CD4-positive, alpha-beta T cell (primary cell): ENCODE measurements at places on chromosomes 12 and 14.

- DNase-seq = no peak
- peaks cover 47% of the 10 kb centered on the region for H3K4me1 ChIP-seq
- no peaks in the 10 kb centered on the region for H3K27me3 ChIP-seq
- no peak overlapping the region for H3K4me3 ChIP-seq
These were observed 55.3 kb downstream of the ELK3 start for GRCh38 chr12:96249196-96250118.

DNA sequence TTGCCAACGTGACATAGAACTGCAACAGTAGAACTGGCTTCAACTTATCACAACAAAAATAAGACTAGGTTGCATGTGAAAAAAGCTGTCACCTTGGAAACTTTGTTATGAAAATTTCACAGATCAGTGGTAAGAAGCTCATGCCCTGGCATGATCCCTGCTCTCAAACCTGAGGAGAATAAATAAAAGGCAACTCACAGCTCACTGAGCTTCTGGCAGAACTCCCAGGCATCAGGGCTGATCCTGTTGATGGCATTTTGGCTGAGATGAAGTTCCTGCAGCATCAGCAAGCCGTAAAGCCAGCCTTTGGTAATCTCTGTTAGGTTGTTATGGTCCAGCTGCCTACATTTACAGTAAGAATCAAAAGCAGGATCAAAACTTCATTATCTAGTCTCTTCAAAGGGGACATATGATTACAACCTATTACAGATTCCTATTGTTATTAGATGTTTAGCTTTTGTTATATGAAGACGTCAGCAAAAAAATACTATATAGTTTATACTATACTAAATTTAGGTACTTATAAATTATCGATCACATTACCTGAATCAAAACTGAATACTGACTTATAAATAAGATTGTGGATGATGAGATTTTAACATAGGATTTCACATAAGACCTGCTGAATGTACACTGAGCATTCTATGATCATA is 32.0 kb downstream of the LRIG3 start:
- no peaks in the 10 kb centered on the region for H3K36me3 ChIP-seq
- no peaks in the 10 kb centered on the region for H3K4me1 ChIP-seq
- H3K4me3 ChIP-seq = no peak overlapping the region
- H3K27me3 ChIP-seq = no peaks in the 10 kb centered on the region
- no peak overlapping the region for H3K27ac ChIP-seq

- H3K27ac ChIP-seq = no peak overlapping the region
- DNase-seq = no peak
- H3K4me1 ChIP-seq = no peaks in the 10 kb centered on the region
- H3K4me3 ChIP-seq = no peak overlapping the region
These were observed 59.1 kb downstream of the ESR2 start for GRCh38 chr14:64234877-64235651.

GRCh38 chr12:70002097-70002911 is 177.3 kb downstream of the MYRFL start:
- no peaks in the 10 kb centered on the region for H3K27me3 ChIP-seq
- no peak overlapping the region for H3K27ac ChIP-seq
- no peaks in the 10 kb centered on the region for H3K4me1 ChIP-seq
- H3K36me3 ChIP-seq = no peaks in the 10 kb centered on the region
- H3K4me3 ChIP-seq = no peak overlapping the region

DNA sequence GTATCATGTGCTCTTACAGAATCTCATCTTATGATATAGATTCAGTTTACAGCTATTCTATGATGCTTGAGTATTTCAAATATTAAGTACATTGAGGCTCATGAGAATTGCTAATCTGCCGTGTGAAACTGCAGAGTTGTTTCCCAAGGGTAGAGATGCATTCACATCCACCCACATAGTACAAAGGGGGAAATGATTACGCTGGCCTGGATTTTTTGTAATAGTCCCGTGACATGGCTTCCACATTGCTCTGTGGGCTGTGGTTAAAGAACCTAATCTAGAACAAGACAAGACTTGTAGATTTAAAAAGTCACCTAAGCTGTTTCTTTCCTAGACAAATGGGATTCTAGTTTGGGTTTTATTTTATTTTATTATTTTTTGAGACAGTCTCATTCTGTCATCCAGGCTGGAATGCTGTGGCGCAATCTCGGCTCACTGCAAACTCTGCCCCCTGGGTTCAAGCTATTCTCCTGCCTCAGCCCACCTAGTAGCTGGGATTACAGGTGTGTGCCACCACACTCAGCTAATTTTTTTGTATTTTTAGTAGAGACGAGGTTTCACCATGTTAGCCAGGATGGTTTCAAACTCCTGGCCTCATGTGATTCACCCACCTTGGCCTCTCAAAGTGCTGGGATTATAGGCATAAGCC is 13.0 kb upstream of the RIOX1 start:
- H3K36me3 ChIP-seq = no peaks in the 10 kb centered on the region
- no peaks in the 10 kb centered on the region for H3K27me3 ChIP-seq
- no peaks in the 10 kb centered on the region for H3K4me1 ChIP-seq
- H3K4me3 ChIP-seq = no peak overlapping the region
- H3K27ac ChIP-seq = no peak overlapping the region

DNA sequence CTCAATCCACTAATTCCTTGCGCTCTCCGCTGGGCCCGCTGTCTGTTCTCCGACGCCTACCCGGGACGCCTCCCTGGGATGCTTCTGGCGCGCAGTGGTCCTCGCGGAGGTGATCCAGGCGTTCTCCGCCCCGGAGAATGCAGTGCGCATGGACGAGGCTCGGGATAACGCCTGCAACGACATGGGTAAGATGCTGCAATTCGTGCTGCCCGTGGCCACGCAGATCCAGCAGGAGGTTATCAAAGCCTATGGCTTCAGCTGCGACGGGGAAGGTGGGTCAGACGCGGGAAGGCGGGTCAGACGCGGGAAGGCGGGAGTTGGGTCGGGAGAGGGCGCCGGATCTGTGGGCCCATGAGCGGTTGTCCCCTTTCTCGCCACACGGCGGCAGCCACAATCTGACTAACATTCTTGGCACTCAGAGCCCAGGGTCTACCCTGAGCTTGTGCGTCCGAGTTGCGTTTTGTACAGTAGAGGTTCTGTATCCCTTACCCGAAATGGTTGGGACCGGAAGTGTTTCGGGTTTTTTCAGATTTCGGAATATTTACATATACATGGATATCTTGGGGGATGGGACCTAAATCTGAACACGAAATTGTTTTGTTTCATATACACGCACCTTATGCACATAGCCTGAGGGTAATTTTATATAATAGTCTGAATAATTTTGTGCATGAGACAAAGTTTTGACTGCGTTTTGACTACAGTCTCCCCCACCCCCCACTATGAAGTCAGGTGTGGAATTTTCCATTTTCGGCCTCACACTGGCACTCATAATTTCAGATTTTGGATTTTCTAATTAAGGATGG is 762 bp downstream of the C12orf57 start:
- peaks cover 74% of the 10 kb centered on the region for H3K4me1 ChIP-seq
- peak overlapping the region; percentile 65 for H3K4me3 ChIP-seq
- H3K27ac ChIP-seq = peak overlapping the region; percentile 96
- no peaks in the 10 kb centered on the region for H3K27me3 ChIP-seq
- peak; percentile 80 for DNase-seq

- no peak for DNase-seq
- H3K27me3 ChIP-seq = peaks cover 3% of the 10 kb centered on the region
- H3K27ac ChIP-seq = no peak overlapping the region
These were observed 15.7 kb downstream of the KCNA5 start for GRCh38 chr12:5059358-5059757.

GRCh38 chr12:67594888-67595287 is 53.7 kb upstream of the DYRK2 start:
- no peaks in the 10 kb centered on the region for H3K36me3 ChIP-seq
- H3K4me3 ChIP-seq = no peak overlapping the region
- no peak overlapping the region for H3K27ac ChIP-seq
- DNase-seq = no peak
- H3K27me3 ChIP-seq = no peaks in the 10 kb centered on the region

- no peaks in the 10 kb centered on the region for H3K36me3 ChIP-seq
- no peak overlapping the region for H3K4me3 ChIP-seq
- H3K4me1 ChIP-seq = no peaks in the 10 kb centered on the region
- no peaks in the 10 kb centered on the region for H3K27me3 ChIP-seq
- DNase-seq = no peak
These were observed 47.2 kb downstream of the ARMH4 start for GRCh38 chr14:58104808-58105207.

GRCh38 chr12:53674977-53675700 is 744 bp downstream of the ATP5MC2 start:
- peak overlapping the region; percentile 78 for H3K4me3 ChIP-seq
- H3K36me3 ChIP-seq = peaks cover 30% of the 10 kb centered on the region
- H3K4me1 ChIP-seq = peaks cover 31% of the 10 kb centered on the region
- H3K27me3 ChIP-seq = peaks cover 10% of the 10 kb centered on the region

- H3K27me3 ChIP-seq = no peaks in the 10 kb centered on the region
- H3K36me3 ChIP-seq = no peaks in the 10 kb centered on the region
- H3K27ac ChIP-seq = no peak overlapping the region
- no peak overlapping the region for H3K4me3 ChIP-seq
- no peak for DNase-seq
These were observed 139.8 kb upstream of the LGR5 start for GRCh38 chr12:71299541-71300376.

DNA sequence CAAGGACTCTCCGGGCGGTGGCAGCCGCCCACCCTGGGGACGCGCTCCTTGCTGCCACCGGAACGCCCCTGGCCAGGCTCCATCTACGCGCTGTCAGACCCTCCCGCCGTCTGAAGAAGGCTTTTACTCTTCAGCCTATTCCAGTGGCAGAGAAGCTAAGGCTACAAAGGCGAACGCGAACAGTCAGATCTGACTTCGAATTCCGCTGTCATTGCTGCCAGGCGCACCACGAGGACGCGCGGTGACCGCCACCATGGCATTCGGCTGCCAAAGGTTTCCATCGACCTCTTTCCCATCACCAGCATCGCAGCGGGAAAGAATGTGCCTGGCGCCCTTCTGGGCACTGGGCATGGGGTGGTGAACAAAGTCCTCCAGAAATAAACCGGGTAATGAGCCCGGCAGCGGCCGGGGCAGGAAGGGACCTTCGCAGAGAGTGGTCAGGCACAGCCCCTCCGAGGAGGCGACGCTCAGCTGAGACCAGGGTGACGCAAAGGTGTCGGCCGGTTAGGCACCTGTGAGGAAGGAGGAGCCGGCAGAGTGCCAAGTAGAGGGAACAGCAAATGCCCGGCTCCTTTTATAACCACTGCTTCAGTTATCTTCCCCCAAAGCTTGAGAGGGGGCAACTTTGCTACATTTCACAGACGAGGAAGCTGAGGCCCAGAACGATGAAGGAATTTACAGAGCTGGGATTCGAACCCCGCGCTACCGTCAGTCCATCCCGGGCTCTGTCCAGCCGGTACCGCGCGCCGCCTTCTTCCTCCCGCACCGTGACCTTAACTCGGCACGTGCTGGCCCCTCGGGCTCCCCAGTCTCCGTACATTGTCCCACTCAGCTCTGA is 1.9 kb upstream of the RFX4 start:
- H3K4me3 ChIP-seq = no peak overlapping the region
- DNase-seq = no peak
- no peak overlapping the region for H3K27ac ChIP-seq
- H3K36me3 ChIP-seq = no peaks in the 10 kb centered on the region
- peaks cover 60% of the 10 kb centered on the region for H3K27me3 ChIP-seq
- peaks cover 43% of the 10 kb centered on the region for H3K4me1 ChIP-seq

DNA sequence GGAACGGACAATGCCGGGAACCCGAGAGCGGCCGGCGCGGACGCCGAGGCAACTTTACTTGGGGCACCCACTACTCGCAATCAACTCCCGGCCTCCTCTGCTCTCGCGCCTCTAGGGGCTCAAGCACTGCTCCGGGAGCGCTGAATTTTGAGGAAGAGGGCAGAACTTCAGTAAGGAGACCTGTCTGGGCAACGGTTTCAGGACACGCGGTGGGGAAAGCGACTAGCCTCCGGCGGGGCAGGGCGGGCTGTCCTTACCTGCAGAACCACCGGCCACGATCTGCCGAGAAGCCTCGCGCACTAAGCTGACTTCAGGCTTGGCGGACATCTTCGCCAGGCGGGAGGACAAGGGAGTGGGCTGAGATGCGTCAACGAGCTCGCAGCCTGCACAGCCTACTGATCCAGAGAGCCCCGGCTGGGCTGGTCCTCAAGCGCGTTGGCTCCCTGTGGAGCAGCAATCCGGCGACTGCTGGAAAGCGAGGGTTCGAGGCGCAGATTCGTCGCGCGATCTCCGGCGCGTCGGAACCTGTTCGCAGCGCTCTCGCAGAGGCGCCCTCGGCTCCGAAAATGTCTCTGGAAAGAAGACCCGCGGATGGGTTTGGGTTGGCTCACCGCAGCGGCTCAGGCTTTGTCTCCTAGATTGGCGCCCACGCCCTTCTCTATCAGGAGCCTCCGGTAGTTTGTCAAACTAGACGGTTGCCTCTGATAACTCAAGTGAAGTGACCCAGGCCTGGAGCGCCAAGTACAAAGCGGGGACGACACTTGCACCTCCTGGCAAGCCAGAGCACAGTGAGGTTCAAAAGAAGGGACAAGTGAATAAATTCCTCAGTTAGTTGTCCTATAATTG is at the start of gene SLC25A21:
TSS of gene SLC25A21 (minus strand) at position 583 of the 846 bp plus-strand sequence.
- no peak within 1 kb of the TSS for H3K27ac ChIP-seq
- no peak within 1 kb of the TSS for H3K4me3 ChIP-seq
- no peaks in the 10 kb centered on the region for H3K36me3 ChIP-seq
- H3K4me1 ChIP-seq = peaks cover 7% of the 10 kb centered on the region

- no peaks in the 10 kb centered on the region for H3K36me3 ChIP-seq
- peaks cover 10% of the 10 kb centered on the region for H3K4me1 ChIP-seq
- DNase-seq = no peak
- H3K4me3 ChIP-seq = no peak within 1 kb of the TSS
- H3K27me3 ChIP-seq = peaks cover 52% of the 10 kb centered on the region
- no peak within 1 kb of the TSS for H3K27ac ChIP-seq
These were observed 120.7 kb downstream of the AACS start for GRCh38 chr12:125185740-125186470.

DNA sequence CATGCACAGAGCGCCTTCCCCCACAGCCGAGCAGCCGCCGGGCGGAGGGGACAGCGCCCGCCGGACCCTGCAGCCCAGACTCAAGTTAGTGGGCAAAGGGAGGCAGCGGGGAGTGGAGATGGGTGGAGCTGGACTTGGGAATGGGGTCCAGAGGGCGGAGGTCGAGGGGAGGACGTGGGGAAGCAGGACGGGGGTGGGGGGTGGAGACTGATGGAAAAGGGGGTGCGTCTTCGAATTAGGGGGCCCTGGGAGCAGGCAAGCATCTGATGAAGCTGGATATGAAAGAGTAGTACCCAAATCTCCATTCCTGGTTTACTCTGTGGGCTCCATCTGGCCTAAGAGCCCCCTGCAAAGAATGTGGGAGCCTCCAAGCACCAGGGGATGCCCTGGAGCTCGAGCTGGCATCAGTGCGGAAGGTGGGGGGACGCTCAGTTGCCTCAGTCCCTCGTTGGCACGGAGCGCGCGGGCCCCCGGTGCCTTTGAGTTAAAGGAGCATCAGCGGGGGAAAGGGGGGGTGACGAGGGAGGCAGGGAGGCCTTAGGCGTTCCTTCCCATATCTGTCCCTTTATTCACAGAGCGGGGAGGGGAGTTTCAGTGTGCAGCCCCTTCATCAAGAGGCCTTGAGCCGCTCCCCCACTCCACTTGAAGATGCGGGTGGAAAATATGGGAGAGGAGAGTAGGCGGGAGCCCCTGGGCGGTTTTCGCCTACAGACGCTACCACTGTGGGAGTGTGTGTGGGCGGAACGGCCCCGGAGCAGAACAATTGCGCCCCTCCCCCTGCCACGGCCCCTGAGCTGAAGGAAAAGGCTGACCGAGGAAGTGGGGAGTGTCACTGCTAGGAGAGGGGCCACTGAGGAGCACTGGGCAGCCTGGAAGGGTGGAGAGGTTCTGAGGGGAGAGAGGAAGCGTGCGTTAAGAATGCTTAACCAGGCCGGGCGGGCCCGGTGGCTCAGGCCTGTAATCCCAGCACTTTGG is 644 bp downstream of the NAB2 start:
- peak; percentile 42 for DNase-seq
- peaks cover 79% of the 10 kb centered on the region for H3K4me1 ChIP-seq
- peak overlapping the region; percentile 78 for H3K4me3 ChIP-seq
- H3K27me3 ChIP-seq = no peaks in the 10 kb centered on the region
- peaks cover 33% of the 10 kb centered on the region for H3K36me3 ChIP-seq
